Thyroid gland (tissue), 4 donors: ENCODE measurements at places on chromosomes 12 and 14. TPM values are rescaled to one million over a fixed set of nuclear protein-coding genes. Genes with fewer than 3 reads are reported as not detected.

The GALNT4 gene
- 7.0 TPM for total RNA-seq

The CEBPE gene
- total RNA-seq, result not detected

The ST8SIA1 gene
- total RNA-seq, result 2.5 TPM

- no peak for DNase-seq
- no peaks in the 10 kb centered on the region for H3K4me1 ChIP-seq
- no peak overlapping the region for H3K4me3 ChIP-seq
- H3K27ac ChIP-seq, result no peak overlapping the region
These were observed 62.5 kb upstream of the NCOR2 start for GRCh38 chr12:124629789-124630480.

GRCh38 chr14:30988509-30988908, 36.9 kb upstream of the AP4S1 start:
- peaks cover 18% of the 10 kb centered on the region for H3K4me1 ChIP-seq
- H3K36me3 ChIP-seq, result no peaks in the 10 kb centered on the region
- no peak overlapping the region for H3K27ac ChIP-seq
- no peak overlapping the region for H3K4me3 ChIP-seq

DNA sequence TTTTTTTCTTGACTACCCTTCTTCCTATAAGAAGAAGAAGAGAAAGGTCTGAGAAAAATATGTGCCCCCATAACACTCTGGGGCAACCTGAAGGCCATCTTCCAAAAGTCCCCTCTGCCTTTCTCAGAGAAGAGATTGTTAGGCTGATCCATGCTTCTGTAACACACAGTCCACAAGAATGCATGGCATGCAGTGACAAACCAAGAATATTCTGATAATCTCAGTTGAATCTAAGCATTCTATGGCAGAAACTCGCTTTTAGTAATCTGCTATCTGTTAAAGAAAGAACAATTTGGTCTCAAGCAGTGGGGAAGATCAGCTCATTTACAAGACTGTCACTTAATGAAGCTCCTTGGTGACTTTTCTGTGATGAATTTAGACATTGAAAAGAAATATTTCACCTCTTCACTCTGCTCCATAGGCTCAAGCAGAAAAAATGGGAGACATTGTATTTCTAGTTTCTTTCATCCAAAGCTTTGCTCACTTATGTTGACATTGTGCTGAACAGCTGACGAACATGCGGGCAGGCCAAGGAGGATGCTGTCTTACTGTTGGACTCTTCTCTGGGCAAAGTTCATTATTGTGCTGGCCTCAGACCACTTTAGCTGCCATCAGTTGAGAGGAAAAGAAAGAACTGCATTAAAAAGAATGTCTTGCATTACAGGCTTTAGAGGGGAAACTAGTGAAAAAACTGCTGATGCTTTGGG, 957.1 kb downstream of the DIO2 start:
- no peak for DNase-seq
- H3K27ac ChIP-seq, result no peak overlapping the region
- no peaks in the 10 kb centered on the region for H3K27me3 ChIP-seq
- H3K4me3 ChIP-seq, result no peak overlapping the region
- H3K36me3 ChIP-seq, result no peaks in the 10 kb centered on the region
- H3K4me1 ChIP-seq, result no peaks in the 10 kb centered on the region

- no peaks in the 10 kb centered on the region for H3K27me3 ChIP-seq
- H3K36me3 ChIP-seq, result no peaks in the 10 kb centered on the region
- DNase-seq, result peak; percentile 31
These were observed 448 bp downstream of the TSPAN9 start for GRCh38 chr12:3077572-3078081.

GRCh38 chr14:32306549-32306948, 22.5 kb upstream of the AKAP6 start:
- H3K4me3 ChIP-seq, result no peak overlapping the region
- peaks cover 24% of the 10 kb centered on the region for H3K4me1 ChIP-seq
- no peaks in the 10 kb centered on the region for H3K27me3 ChIP-seq
- no peak for DNase-seq
- no peak overlapping the region for H3K27ac ChIP-seq

DNA sequence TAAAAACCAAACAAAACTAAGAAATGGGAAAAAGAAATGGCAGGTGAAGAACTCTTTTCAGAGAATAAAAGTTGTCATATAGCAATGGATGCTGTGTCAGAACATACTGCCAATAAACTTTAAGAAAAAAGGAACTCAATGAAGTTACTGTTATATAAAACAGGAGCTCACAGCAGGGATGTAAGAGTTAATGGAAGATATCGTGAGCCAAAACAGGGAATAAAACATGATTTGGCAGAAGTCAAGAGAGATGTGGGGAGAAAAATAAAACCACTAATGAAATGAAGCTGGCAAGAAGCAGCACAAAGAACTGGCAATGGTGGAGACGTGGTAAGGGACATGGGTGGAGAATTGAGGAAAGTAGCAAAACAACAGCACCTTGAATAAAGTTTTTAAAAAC, 61.0 kb downstream of the TAOK3 start:
- H3K4me1 ChIP-seq, result peaks cover 8% of the 10 kb centered on the region
- no peak overlapping the region for H3K4me3 ChIP-seq
- no peaks in the 10 kb centered on the region for H3K27me3 ChIP-seq

DNA sequence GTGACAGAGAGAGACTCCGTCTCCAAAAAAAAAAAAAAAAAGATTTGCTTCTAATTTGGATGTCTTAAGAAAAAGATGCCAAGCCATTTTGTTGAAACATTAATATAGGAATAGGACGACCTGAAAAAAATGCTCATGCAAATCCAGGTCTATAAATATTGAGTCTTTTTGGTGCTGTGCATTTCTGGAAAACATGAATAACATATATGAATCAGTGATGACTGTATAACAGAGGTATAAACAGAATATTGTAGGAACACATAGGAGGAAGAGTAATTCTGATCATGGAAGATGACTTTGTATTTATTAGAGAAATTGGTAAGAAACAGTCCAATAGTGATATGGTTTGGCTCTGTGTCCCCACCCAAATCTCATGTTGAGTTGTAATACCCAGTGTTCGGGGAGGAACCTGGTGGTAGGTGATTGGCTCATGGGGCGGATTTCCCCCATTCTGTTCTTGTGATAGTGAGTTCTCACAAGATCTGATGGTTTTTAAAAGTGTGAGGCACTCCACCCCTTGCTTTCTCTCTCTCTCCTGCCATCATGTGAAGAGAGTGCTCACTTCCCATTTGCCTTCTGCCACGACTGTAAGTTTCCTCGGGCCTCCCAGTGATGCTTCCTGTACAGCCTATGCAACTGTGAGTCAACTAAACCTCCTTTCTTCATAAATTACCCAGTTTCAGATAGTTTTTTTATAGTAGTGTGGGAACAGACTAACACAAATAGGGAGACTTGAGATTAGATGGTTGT, 3.0 kb upstream of the SRSF5 start:
- no peak for DNase-seq
- no peak overlapping the region for H3K4me3 ChIP-seq
- no peaks in the 10 kb centered on the region for H3K27me3 ChIP-seq
- peaks cover 7% of the 10 kb centered on the region for H3K36me3 ChIP-seq
- H3K27ac ChIP-seq, result no peak overlapping the region

- DNase-seq, result no peak
- H3K4me1 ChIP-seq, result no peaks in the 10 kb centered on the region
- no peak overlapping the region for H3K27ac ChIP-seq
- H3K27me3 ChIP-seq, result no peaks in the 10 kb centered on the region
- H3K4me3 ChIP-seq, result no peak overlapping the region
These were observed 49.5 kb upstream of the EEA1 start for GRCh38 chr12:92978607-92979006.

DNA sequence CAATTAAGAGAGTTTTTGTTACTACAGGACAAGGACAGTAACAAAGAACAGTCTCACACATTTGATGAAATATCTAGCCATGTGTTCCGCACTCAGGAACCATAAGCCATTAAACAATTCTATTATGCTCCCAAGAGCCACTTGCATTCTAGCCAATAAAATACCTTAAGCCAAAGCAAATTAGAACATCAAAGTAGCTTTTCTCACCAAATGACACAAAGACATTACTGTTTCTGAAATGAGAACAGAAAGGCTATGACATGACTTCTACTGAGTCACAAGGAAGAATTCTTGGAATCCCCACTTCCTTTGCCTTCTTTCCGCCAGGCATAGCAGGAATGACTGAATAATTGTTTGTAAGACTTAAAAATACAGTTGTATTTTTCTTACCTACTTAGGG, 445.8 kb downstream of the ATP23 start:
- no peaks in the 10 kb centered on the region for H3K27me3 ChIP-seq
- no peaks in the 10 kb centered on the region for H3K4me1 ChIP-seq
- DNase-seq, result no peak
- no peaks in the 10 kb centered on the region for H3K36me3 ChIP-seq

GRCh38 chr12:14946861-14947260, 8.5 kb upstream of the ERP27 start:
- H3K36me3 ChIP-seq, result peaks cover 17% of the 10 kb centered on the region
- H3K27ac ChIP-seq, result peak overlapping the region; percentile 91
- peaks cover 61% of the 10 kb centered on the region for H3K4me1 ChIP-seq
- no peaks in the 10 kb centered on the region for H3K27me3 ChIP-seq
- no peak overlapping the region for H3K4me3 ChIP-seq

DNA sequence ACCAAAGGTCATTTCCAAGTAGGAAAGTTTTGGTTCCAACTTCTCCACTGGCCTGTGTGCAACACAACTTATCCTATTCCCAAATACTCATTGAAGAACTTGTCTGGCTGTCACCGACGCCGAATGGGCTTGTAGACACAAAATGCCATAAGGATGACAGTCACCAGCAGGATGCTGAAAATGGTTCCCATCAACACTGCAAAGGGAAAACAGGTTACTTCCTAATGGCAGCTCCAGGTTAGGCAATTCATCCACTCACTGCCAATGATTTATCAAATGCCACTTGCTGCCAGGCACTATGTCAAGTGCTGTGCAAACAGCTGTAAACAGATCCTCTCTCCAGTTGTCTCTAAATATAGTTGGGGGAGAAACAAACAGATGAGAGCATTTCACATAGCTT, 6.1 kb downstream of the C12orf76 start:
- no peaks in the 10 kb centered on the region for H3K36me3 ChIP-seq
- no peaks in the 10 kb centered on the region for H3K27me3 ChIP-seq
- DNase-seq, result no peak
- no peak overlapping the region for H3K27ac ChIP-seq

- H3K36me3 ChIP-seq, result no peaks in the 10 kb centered on the region
- H3K27ac ChIP-seq, result no peak overlapping the region
- no peak overlapping the region for H3K4me3 ChIP-seq
- no peak for DNase-seq
- no peaks in the 10 kb centered on the region for H3K27me3 ChIP-seq
These were observed 151.4 kb upstream of the MDGA2 start for GRCh38 chr14:47826809-47827208.

DNA sequence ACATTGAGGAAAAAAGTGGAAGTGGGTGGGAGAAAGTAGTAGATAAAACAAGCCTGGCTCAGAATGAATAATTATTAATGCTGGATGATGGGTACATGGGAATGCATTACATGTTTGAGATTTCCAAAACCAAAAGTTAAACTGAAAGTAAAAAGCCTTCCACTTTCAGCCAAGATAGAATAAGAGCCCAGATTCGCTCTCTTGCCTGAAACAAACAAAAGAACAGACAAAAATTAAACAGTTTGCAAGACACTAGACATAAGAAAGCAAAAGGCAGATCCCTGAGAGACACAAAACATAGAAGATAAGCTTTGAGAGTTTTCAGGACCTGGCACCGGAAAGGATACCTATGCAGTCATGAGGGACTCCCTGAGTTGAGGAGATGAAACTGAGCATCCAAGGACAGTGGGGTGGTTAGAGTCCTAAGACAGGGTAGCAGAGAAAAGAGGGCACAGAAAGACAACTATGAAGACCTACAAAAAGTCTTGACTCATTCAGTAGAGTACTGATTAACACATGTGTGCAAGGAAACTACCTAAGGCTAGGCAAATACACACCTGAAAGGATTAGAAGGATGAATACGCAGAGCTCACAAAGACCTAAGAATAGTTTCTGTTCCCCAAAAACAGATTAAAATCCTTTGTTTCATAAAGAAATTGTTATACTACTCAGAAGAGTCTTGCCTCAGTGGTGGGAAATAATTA, 54.1 kb downstream of the CEP83 start:
- no peak overlapping the region for H3K4me3 ChIP-seq
- H3K4me1 ChIP-seq, result peaks cover 10% of the 10 kb centered on the region
- DNase-seq, result no peak
- H3K36me3 ChIP-seq, result no peaks in the 10 kb centered on the region
- H3K27ac ChIP-seq, result peak overlapping the region; percentile 50
- H3K27me3 ChIP-seq, result no peaks in the 10 kb centered on the region

- no peak for DNase-seq
- H3K36me3 ChIP-seq, result no peaks in the 10 kb centered on the region
- no peak overlapping the region for H3K4me3 ChIP-seq
- H3K27me3 ChIP-seq, result no peaks in the 10 kb centered on the region
- H3K4me1 ChIP-seq, result no peaks in the 10 kb centered on the region
These were observed 129.9 kb downstream of the WIF1 start for GRCh38 chr12:64991121-64991611.

- H3K27ac ChIP-seq, result no peak overlapping the region
- H3K27me3 ChIP-seq, result no peaks in the 10 kb centered on the region
- no peak overlapping the region for H3K4me3 ChIP-seq
- H3K4me1 ChIP-seq, result no peaks in the 10 kb centered on the region
These were observed 128.5 kb downstream of the KCNK10 start for GRCh38 chr14:88194531-88194930.

DNA sequence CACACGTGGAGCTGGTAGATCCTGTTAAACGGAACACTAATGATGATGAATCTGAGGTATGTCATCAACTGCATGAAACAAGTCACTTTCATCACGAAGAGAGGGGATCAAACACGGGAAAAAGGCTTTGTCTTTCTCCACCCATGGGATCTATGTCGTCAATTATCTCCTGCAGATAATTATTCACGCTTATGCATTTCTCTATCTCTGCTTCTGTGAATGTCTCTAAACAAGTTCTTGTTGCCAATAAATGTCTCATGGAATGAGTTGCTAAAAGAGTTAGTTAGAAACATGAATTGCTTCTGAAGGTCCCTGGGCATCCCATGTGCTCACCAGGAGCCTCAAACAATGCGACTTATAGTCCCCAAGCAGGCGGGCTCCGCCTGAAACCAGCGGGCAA, 1228.2 kb upstream of the TMEM132C start:
- no peak overlapping the region for H3K4me3 ChIP-seq
- no peak for DNase-seq
- no peaks in the 10 kb centered on the region for H3K4me1 ChIP-seq

- H3K36me3 ChIP-seq, result no peaks in the 10 kb centered on the region
- no peak overlapping the region for H3K4me3 ChIP-seq
- no peak for DNase-seq
- H3K27me3 ChIP-seq, result no peaks in the 10 kb centered on the region
- H3K27ac ChIP-seq, result peak overlapping the region; percentile 54
These were observed 52.7 kb upstream of the NR2C1 start for GRCh38 chr12:95126076-95126475.

GRCh38 chr14:26577711-26578110, 20.1 kb downstream of the NOVA1 start:
- no peaks in the 10 kb centered on the region for H3K36me3 ChIP-seq
- H3K27ac ChIP-seq, result no peak overlapping the region
- H3K27me3 ChIP-seq, result no peaks in the 10 kb centered on the region

GRCh38 chr12:78121969-78122610, 291.4 kb downstream of the NAV3 start:
- no peak for DNase-seq
- H3K4me1 ChIP-seq, result peaks cover 9% of the 10 kb centered on the region
- H3K27ac ChIP-seq, result no peak overlapping the region
- H3K36me3 ChIP-seq, result no peaks in the 10 kb centered on the region
